ENCODE measurements at places on chromosomes 5 and 9. TPM values are rescaled to one million over a fixed set of nuclear protein-coding genes. Genes with fewer than 3 reads are reported as not detected.

DNA sequence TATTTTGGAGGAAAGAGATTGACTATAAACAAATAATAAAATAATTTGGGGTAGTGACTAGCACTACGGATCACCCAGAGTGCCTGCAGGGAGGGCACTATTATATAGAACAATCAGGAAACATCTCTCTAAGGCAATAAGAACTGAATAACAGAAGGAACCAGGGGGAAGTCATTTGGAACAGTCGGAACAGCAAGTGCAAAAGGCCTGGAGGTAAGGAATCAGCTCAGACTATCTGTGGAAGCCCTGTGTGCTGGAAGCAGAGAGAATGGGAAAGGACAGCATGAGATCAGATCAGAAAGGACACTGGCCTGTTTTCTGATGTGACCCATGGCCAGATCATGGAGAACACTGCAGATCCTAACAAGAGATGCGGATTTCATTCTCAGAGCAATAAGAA lies 357.6 kb downstream of the EFNA5 start:
- H3K36me3 ChIP-seq = no peaks in the 10 kb centered on the region
- peaks cover 2% of the 10 kb centered on the region for H3K27me3 ChIP-seq
- H3K4me3 ChIP-seq = no peak overlapping the region
- no peaks in the 10 kb centered on the region for H3K4me1 ChIP-seq
- no peak overlapping the region for H3K27ac ChIP-seq
- DNase-seq = no peak

DNA sequence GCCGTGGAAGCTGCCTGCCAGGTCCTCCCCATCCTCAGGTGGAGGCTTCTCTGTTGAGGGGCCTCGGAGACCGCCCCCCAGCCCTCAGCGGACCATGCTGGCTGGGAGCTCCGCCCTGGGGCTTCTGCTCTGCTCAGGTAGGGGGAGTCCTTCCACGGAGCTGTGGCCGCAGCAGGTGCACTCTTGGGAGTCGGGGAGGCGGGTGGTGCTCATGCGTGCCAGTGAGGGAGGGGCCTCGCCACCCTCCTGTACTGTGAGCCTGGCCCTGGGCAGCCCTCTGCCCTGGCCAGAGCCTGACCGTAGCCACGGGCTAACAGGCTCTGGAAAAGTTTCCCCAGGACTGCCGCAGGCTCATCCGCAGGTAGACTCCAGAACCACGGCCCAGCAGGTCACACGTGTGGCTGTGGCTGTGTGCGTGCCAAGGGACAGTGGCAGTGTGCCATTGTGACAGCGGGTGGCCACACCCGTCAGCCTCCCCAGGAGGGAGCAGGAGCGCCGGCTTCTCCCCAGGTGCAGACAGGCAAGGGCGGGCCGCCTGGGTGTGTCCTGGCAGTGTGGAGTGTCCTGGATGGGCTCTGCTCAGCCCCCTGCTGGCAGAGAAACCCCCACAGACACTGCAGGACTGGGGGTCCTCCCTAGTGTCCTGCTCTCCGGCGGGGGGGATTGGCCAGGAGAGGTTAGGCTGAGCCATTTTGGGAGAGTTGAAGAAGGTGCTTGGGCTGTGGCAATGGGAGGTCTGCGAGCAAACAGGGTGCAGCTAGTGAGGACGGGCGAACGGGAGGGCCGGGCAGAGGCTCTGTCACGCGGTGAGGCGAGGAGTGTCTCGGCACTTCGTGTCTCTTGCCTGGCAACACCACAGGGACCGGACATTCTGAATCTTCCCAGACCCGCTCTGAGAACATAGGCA lies 29.5 kb downstream of the TPPP start:
- no peak for DNase-seq
- H3K4me3 ChIP-seq = no peak overlapping the region
- peaks cover 3% of the 10 kb centered on the region for H3K4me1 ChIP-seq
- H3K27ac ChIP-seq = no peak overlapping the region
- H3K27me3 ChIP-seq = no peaks in the 10 kb centered on the region
- peaks cover 5% of the 10 kb centered on the region for H3K36me3 ChIP-seq

DNA sequence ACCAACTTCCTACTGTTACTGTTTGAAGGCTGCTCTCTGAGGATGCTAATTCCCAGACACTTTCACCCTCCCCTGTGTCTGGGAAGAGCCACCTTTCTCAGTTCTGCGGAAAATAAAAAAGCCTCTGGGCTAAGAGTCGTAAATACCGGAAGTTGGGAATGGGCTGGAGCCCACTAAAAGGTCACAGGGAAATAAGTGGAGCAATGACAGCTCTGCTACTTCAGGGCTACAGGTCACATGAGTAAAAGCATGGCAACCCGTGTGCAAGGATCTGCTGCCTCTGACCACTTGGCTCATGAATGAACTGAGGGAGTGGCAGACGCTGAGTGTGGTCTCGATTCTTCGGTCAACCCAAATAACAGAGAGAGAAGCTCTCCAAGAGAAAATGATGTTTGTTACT lies 25.8 kb upstream of the ATP6V1G1 start:
- H3K4me1 ChIP-seq = no peaks in the 10 kb centered on the region
- H3K27ac ChIP-seq = no peak overlapping the region
- DNase-seq = no peak
- no peak overlapping the region for H3K4me3 ChIP-seq
- H3K27me3 ChIP-seq = no peaks in the 10 kb centered on the region
- H3K36me3 ChIP-seq = no peaks in the 10 kb centered on the region

DNA sequence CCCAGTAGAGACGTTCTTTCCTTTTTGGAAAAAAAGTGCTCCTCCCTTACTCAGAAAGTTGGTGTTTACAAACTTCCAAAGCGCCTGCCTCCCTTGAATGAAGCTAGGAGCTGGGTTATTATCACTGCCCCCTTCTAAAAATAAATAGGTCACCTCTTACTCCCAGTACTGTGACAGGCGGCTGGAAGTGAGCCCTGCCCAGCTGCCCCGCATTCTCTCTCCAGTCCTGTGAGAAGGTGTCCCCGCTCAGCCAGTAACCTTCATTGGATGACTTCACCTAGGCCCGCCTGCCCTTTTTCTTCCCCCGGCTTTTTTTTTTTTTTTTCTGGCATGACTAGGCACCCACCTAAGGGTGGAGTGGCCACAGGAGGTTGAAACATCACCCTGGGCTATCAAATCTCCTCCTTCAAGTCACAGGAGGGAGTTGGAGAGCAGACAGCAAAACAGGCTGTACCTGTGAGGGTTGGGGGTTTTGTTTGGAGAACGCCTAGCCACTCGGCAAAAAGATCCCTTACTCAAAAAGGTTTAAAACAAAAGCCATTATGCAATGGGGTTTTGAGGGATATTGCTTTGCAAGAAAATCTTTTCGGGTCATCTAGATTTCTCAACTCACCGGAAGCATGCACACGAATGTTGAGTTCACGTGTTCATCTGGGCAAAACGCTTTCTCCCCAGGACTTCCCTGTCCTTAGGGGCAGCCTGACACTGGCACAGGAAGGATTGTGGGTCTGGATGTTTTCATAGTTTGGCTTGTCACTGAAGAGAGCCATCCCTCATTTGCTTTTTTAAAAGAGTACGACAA lies 43.3 kb upstream of the ZNF622 start:
- H3K36me3 ChIP-seq = no peaks in the 10 kb centered on the region
- H3K4me1 ChIP-seq = peaks cover 24% of the 10 kb centered on the region
- H3K27me3 ChIP-seq = no peaks in the 10 kb centered on the region
- DNase-seq = no peak

DNA sequence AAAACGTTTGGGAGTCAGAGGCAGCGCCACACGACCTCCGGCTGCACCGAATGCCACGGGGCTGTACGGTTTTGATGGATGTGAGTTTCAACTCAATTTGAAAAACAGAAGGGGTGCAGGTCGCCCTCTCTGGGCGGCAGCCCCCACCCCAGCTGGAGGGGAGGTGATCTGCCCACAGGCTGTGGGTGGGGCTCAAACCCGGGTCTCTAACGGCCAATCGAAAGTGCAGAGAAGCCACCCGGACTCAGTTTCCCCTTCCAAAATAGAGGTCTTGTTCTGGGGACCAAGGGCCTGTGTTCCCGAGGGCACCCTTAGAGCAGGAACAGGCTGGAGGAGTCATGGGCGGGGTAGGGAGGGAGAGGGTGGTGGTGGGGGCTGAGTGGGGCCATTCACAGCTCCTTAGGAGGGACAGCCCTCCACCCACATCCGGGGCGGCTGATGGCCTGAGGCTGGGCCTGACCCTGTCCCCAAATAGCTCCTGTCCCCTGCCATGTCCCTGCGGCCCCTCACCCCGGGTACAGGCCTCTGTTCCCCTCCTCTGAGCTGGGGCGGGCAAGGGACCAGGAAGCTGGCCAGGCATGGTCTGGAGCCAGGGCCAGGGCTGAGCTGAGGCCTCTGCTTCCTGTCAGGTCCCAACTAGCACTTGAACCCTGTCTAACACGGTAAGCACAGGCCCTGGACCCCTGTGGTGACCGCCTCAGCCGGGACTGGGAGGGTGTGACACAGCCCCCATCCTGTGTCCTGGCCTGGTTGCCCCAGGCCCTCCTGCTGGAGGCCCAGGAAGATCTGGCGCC lies 22.6 kb upstream of the NOTCH1 start:
- no peaks in the 10 kb centered on the region for H3K27me3 ChIP-seq
- H3K36me3 ChIP-seq = no peaks in the 10 kb centered on the region
- no peak for DNase-seq
- H3K27ac ChIP-seq = peak overlapping the region; percentile 60

DNA sequence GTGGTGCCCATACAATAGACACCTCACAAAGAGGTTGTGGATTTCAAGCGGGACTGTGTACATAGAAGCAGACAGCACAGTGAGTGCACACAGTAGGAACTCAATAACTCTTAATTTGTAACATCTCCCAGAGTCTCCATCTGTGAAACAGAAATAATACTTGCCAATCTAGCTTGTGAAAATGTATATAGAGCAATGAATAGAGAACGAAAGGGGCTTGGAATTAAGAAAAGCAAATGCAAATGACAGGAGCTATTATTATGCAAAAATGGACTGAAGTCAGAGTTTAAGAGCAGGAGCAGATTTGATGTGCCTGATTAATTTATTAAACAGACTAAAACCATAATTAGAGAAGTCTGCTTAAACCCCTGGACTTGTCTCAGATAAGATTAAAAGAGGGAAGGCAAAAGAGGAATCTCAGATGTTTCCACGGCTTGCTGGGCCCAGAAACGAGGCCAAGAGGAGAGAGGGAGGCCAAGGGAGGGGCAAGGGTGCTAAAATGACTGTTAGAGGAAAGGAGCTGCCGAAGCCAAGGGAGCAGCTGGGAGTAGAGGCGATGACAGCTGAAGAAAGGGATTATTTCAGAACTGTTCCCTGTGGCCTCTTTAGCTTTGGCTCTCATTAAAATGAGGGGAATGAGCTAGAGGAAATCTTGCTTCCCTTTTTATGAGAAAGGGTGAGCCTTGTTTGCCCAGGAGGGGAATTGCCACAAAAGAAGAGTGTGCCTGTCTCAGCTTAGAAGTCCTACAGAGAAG lies 72.1 kb downstream of the FEM1C start:
- DNase-seq = no peak
- H3K4me3 ChIP-seq = no peak overlapping the region
- H3K27me3 ChIP-seq = no peaks in the 10 kb centered on the region
- no peaks in the 10 kb centered on the region for H3K4me1 ChIP-seq

FSTL4 gene
- not detected for total RNA-seq

DNA sequence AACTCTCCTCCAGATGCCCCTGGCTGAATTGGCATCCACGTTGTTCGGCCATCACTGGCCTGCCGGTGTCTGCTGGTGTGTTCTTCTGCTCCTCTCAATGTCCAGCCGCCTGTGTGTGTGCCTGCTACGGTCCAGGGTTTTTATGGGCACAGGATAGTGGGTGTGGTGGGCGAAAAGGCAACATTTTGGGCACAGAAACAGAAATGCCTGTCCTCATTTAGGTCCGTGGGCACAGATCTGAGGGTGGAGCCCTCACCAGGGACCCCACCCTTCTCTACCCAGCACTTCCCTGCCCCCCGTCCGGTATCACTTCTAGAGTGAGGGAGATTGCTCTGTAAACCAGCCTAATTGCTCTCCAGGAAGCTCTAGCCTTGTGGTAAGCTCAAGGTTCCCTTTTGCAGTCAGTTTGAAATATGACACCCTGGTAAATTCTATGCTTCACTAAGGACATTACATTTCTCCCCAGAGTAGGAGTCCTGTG lies 410.1 kb downstream of the MAT2B start:
- no peak for DNase-seq
- peak overlapping the region; percentile 68 for H3K27ac ChIP-seq
- H3K36me3 ChIP-seq = no peaks in the 10 kb centered on the region
- H3K4me3 ChIP-seq = no peak overlapping the region
- H3K4me1 ChIP-seq = no peaks in the 10 kb centered on the region
- H3K27me3 ChIP-seq = no peaks in the 10 kb centered on the region

All from liver (tissue), 10 donors.